SJCRH30 (cell line): ENCODE measurements at places on chromosomes 1 and 21.

GRCh38 chr1:9680091-9680490 is 28.6 kb downstream of the PIK3CD start:
- no peak for DNase-seq

GRCh38 chr1:228986093-228986904 is 251.0 kb downstream of the RHOU start:
- peak; percentile 32 for DNase-seq

DNA sequence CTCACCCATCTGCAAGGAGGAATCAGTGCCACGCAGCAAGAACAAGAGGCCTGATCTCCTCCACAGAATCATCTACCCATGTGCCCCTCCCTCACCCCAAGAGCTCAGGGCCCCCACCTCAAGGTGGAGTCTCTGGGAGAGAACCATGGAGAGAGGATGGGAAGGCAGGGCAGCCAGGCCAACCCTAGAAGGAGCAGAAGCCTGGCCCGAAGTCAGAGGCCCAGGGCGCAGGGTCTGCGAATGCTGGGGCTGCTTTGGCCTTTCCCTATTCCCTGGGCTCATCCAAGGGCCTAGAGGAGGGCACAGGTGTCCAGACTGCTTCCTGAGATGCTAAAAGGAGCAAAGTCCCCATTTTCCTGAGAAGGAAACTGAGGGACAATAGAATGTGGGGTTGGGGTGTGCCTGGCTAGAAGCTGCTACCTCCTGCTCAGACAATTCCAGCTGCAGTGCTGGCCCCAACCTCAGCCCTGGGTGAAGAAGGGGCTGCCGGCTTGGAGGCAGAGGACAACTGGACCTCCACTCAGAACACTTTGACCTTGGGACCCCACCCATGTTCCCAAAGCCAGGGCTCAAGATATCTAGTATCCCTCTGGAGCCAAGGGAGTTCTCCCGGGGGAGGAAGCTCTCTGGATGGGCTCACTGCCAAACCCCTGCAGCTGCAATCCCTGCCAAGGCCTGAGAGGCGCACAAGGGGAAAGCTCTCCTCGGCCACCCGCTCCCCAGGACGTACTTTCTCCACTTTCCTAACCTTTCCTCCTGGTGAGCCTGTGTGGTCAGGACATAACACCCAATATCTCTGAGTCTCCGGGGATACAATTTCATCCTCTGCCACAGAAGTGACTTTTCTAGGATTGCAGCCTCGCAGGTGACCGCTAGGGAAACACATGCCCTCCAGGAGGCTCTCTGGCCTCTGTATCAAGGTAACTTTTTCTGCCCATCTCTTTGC is 16.6 kb upstream of the LEMD1 start:
- peak; percentile 90 for DNase-seq

- DNase-seq = no peak
These were observed 13.8 kb upstream of the SDHB start for GRCh38 chr1:17067465-17068240.

GRCh38 chr1:215282557-215282956 is 200.0 kb downstream of the KCNK2 start:
- no peak for DNase-seq

GRCh38 chr1:63321785-63322113 is 618 bp upstream of the FOXD3 start:
- no peak for DNase-seq

- no peak for DNase-seq
These were observed 105.9 kb downstream of the DTL start for GRCh38 chr1:212141404-212141803.

- no peak for DNase-seq
These were observed 22.8 kb upstream of the RNF186 start for GRCh38 chr1:19837866-19838265.

DNA sequence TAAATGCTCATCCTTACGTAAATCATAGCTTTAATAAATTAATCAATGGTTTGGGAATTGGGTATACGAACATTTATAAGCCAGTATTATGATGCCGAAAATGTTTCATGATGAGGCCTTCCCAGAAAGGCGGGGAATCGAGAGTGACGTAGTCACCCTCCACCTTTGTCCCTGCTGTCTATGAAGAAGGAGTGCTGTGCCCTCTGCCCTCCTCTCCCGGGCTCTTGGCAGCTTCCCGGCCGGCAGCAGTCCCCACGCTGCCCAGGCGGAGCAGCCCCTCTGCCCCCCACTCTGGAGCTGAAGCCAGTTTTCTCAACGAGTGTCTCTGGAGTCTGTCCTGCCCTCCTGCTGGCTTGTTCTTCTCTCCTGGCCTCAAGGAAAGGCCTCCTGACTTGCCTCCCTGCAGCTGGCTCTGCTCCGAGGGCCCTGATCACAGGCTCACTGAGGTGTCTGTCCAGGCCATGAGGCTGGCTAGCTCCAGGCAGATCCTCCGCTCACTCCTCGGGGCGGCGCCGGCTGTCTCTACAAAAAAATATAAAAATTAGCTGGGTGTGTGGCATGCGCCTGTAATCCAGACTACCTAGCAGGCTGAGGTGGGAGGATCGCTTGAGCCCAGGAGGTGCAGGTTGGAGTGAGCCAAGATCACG is 150.7 kb upstream of the COL6A1 start:
- DNase-seq = no peak

- peak; percentile 54 for DNase-seq
These were observed 290.4 kb downstream of the KCNT2 start for GRCh38 chr1:196317535-196318522.

DNA sequence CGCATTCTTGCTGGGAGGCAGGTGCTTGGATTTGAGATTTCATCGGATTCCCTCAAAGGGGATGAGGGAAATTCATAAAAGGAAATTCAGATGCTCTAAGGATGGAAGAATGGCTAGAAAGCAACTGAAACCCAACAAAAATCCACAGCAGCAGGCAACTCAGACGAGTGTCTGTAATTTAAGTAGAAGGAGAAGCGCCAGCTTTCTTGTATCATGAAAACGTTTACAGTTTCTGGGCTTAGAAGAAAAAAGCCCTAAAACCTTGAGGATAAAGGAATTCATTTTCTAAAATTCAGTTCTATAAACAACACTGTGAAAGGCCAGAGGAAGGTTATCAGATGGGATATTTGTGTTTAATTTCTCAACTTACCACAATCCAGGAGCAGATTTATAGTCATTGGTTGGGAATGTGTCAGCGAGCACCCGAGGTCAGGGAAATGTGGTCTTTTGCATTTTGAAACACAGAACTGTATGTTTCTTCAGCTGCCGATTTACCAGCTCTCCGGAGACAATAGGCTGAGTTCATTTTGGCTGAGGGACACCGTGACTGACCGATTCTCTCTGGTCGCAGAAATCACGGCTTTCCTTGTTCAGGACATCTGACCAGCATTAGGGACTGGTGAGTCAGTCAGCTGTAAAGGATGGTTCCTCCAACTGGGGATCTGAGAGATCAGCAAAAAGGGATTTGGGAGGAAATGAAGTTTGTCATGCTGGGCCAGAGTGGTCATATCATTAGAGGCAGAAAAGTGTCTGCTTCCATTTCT is 111.6 kb upstream of the ERRFI1 start:
- peak; percentile 100 for DNase-seq

DNA sequence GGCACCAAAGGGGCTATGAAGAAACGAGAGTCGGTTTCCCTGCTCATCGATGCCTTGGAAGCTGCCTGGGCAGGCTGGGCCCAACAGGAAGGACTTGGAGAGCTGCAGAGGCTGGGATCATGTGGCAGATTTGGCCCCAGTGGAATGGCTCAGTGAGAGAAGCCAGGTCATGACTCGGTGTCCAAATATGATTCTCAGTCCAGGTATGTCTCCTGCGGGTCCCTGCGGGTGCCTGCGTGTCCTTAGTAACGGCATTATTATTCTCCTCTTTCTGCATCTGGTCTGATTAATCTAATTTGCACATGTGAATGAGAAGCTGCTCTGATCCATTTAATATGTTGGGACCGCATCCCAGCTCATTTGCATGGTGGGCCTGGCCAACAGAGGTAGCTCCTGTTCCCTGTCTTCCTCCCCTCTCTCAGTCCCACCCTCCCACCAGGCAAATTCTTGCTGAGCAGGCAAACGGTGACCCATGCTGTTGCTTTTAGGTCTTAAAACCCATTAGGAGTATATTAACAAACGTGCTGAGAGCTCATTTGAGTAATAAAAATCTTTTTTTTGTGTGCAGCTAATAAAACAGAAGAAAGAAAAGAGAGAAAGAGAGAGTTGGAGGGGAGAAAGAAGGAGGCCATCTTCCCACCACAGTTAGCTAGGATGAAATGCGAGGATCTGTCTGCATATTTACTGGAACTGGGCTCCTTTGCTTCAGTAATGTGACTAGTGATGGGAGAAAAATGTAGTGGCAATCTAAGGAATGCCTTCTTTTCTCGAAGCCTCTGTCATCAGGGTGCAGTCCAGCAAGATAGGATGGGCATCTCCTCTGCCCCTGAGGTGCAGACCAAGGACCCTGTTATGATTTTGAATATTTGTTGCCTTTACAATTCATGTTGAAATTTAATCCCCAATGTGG is 133.5 kb downstream of the HMGB4 start:
- no peak for DNase-seq

GRCh38 chr1:236201786-236202185 is 59.4 kb downstream of the GPR137B start:
- DNase-seq = no peak

GRCh38 chr1:53454019-53454418 is 5.2 kb upstream of the DMRTB1 start:
- no peak for DNase-seq

DNA sequence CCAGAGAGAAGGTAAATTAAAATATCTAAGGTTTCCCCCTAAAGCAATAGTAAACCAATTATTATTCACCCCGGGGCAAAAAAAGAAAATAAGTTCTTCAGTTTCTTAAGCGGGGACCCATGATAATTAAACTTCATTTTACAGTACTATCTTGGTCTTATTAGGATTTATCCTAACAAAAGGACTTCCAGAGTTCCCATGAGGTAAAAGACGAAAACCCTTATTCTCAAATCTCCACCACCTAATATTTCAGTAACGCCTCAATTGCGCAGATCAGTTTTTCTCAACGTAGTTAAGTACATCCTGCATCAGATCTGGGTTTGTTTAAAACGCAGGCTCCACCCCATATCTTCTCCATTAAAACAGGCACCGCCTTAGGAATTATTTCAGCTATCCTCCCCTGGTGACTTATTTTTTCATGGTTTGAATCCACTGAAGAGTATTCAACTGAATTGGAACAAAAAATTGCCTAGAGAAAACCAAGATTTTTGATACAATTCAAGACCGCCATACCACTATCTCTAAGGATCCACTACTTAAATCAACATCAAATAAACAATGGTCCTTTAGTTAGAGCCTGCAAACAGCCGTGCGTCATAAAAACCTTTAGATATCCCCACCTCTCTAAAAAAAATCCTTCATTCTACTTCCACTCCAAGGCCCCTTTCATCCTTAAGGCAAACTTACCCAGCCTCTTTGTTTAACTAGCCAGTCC is 1.7 kb downstream of the MCL1 start:
- DNase-seq = no peak

DNA sequence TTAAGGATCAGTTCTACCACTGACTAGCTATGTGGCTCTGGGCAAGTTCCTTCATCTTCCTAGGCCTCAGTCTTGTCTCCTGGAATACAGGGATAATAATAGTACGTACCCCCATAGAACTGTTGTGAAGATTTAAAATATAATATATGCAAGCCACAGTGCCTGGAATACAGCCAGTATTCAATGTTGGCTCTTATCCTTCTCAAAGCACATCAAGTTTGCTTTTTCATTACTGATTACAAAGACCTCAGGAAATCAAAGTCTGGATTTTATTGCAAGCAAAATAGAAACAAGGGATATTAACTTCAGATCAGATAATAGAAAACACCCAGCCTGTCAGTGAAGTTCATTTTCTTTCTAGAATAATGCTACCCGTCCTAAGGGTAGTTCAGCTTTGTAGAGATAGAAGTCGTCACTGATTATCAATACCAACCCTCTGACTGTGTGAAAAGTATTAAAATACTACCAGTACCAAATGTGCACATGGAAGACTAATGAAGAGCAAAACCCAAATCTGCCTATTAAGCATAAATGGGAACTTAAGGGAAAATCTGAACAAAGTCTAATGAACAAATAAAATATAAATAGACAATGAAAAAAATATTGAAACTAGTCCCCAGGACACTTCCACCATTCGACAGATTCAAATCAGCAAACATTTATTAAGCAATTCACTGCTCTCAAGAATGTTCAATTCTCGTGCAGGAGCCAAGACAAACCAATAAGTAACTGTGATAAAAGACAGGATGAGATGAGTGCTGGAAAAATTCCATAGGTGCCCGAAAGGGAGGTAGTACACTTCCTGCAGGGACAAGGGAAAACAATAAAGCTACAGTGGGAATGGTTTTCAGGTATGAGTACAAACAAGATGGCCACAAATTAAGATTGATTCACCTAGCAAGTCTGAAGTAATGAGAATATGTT is 206.2 kb downstream of the SMYD3 start:
- DNase-seq = no peak

DNA sequence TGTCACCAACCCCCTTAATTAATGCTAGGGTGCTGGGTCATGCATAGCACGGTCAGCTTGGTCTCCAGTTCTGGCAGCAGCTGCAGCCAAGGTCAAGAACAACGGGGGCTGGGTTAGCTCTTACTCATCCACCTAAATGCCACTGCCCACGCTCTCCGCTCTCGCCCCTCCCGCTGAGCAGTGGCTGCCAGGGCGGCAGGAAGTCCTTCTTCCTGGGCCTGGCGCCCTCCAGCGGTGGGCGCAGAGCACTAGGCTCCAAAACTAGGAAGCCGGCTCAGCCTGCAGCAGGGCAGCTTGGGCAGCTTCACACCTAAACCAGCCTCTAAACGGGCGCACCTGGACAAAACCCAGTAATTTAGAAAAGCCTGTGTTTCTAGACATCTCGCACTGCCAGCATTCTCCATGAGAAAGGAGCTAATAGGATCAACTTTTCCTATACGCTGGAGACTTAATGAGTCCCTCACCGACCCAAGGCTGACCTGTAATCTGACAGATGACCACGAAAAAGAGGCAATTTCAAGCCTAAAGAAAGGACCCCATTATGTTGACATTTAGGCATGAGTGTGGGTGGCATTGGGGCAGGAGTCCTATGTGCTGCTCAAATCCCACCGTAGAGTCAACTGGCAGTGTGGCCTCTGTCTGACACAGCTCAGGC is 78.4 kb upstream of the LRRN2 start:
- peak; percentile 89 for DNase-seq

DNA sequence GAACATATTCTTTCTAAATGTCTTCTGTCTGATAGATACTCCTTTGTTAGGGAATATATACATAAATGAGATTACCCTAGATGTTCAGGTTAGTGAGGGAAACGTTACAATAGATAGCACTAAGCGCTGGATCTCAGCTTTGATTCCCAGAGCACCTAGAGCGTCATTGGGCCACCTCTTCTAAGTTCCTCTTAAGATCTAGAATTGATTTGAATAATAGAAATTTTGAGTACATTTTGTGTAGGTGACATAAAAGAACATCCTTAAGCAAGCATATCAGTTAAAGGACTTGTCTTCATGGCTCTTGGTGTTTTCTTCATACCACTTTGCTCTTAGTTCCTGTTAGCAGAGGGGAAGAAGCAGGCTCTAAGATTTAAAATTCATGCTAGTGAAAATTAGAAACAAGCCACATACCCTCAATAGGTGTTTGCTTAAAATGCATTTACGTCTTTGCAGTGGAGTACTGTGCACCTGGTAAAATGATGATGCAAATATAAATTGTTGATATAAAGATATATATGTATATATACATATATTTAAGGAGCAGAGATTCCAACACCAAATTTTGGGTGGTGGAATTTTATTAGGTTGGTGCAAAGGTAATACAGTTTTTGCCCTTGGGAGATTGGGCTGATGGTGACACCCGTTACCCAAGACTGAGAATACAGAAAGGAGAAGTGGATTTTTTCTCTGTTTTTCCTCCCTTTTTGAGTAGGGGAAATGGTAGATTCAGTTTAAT is 47.1 kb downstream of the DYRK1A start:
- DNase-seq = no peak

- no peak for DNase-seq
These were observed 52.8 kb upstream of the TMPRSS2 start for GRCh38 chr21:41560661-41561158.

- DNase-seq = peak; percentile 63
These were observed 229.4 kb downstream of the PTPRU start for GRCh38 chr1:29465755-29466154.
